ENCODE measurements at places on chromosomes 7 and 10.
A peak's percentile ranks its signal among the peaks of the same experiment; 100 is the strongest.

DNA sequence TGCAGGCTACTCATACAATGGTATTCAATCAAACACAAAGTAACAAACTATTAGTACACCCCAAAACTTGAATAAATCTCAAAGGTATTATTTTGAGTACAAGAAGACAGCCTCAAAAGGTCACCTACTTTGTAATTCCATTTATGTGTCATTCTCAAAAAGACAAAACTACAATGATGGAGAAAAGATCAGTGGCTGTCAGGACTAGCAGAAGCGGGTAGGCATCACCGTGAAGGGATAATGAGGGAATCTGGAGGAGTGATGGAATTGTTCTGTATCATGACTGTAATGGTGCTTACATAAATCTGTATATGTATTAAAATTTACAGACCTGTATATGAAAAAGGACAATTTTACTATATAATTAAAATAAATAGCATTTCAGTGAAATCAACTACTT lies 37.0 kb downstream of the COG5 start:
- no peak for DNase-seq

DNA sequence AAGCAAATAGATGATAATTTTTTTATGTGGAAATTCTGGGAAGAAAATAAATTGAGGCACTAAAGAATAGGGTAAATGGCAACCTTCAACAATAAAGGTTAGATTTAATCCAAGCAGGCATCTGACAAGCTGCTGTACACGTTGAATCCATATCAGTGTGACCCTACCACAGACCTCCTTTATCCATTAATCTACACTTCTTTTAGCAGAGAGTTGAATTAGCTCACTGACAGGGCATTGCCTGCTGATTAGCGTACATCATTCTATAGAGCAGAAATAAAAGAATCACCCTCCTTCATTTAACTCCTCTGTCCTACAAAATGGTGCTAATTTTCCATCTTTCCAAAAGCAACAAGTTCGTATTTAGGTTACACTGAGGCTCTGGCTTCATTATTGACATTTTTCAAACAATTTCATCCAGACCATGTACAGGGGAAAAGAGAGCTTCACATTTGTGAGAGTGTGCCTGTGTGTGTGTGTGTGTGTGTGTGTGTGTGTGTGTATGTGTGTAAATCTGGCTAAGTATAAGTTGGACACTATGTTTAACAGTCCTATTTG lies 356.0 kb downstream of the TFEC start:
- no peak for DNase-seq

DNA sequence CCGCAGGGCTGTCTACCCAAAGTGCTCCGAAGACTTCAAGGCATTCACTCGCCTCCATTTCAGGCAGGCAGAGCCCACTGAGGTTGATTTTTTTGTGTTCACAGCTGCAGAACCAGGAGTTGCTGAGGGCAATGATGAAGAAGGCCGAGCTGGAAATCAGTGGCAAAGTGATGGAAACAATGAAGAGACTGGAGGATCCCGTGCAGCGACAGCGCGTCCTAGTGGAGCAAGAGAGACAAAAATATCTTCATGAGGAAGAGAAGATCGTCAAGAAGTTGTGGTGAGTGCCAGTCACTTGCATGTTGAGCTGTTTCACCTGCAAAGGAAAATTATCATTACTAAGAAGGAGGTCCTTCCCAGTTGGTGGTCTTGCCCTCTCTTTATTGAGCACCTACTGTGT lies 210.5 kb downstream of the ARHGAP21 start:
- DNase-seq, result peak; percentile 40

DNA sequence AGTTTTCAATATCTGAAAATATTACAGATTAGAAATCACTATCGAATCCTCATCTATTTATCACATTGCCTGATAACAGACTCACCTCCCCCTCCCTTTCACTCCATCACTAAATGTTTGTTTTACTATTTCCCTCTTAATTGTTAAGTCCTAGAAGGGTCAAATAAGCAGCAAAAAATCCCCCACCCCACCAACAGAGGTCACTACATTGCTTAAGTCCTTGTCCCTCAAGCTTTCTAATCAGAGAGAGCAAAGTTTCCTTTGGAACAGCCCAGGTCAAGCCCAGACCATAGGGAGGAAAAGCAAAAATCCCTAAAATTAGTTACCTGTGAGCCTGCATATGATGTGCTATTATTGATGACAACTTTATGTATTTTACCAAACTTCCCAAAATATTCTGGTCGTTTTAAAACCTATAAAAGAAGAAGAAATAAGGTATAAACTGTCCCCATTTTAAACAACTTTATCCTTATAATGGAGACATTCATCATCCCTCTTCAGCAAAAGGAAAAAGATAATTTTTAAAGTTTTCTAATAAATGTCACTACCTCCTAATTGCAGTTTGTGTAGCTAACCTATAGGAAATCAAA lies 95.0 kb downstream of the CNOT4 start:
- DNase-seq, result peak; percentile 44

GRCh38 chr7:73520673-73521635 lies 1.1 kb downstream of the BAZ1B start:
- DNase-seq, result peak; percentile 40

- no peak for DNase-seq
Observed at GRCh38 chr7:55052741-55053427, 34.1 kb downstream of the EGFR start.

DNA sequence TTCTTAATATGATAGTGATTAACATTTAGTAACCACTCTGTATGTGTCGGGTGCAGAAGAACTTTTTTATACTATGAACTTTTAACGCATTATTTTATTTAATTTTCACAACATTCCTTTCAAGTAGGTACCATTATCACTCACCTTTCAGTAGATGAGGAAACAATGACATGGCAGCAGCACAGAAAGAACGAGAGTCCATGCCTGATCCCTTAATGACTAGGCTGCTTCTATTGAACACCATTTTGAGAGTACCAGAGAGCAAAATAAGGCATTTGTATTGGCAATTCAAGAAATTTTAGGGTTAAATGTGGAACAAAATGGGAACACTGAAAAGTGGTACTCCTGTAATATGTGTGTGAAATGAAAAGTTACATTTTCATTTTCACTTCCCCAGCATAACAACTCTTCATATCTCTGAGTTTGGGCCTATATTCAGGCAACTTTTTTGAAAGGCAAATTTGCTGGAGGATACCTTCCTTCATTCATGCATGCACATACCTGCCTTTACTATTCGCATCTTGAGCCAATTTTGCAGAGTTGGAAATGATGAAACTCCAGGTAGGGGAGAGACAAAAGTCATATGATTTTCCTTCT lies 12.8 kb downstream of the LRRN3 start:
- DNase-seq, result no peak

GRCh38 chr10:60098677-60099601 lies 192.6 kb upstream of the CCDC6 start:
- no peak for DNase-seq

DNA sequence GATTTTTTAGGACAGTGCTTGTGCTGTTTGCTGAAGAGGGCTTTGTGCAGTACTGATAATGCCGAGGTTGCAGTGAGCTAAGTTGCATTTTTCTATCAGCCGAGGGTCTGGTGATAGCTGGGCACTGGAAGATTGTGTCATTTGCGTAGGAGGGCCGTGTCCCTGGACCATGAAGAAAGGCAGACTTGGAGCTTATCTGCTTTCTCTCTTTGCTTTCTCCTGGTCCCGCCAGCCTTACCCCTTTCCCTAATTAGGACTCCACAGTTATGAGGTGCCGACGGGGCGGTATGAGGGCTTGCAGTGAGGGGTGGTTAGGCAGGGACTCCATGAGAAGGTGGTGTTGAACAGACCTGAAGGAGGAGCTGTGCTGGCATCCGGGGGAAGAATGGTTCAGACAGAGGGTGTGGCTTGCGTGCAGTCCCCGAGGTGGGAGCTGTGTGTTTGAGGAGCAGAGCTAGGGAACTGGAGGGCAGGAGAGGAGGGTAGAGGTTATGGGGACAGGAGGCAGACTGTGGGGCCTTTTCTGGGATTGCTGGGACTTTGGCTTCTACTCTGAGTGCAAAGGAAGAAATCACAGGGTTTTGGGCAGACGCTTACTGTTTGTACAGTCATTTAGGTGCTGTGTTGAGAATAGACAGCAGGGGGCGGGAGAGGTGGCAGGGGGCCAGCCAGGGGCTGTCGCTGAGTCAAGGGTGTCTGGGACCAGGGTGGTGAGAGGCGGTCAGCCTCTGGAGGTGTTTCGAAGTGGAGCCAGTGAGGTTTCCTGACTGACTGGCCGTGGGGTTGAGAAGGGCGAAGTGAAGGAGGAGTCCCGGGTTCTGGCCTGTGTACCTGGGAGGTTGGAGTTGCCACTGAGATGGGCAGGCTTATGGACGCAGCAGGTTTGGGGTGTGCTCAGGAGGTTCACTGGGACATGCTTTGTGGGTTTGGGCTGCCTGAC lies 43.4 kb downstream of the PRF1 start:
- peak; percentile 63 for DNase-seq

GRCh38 chr10:15361131-15361530 lies 10.0 kb downstream of the FAM171A1 start:
- DNase-seq, result no peak

- DNase-seq, result no peak
Observed at GRCh38 chr7:88522771-88523293, 216.1 kb upstream of the STEAP4 start.

- peak; percentile 41 for DNase-seq
Observed at GRCh38 chr10:484925-485661, 204.4 kb downstream of the DIP2C start.

DNA sequence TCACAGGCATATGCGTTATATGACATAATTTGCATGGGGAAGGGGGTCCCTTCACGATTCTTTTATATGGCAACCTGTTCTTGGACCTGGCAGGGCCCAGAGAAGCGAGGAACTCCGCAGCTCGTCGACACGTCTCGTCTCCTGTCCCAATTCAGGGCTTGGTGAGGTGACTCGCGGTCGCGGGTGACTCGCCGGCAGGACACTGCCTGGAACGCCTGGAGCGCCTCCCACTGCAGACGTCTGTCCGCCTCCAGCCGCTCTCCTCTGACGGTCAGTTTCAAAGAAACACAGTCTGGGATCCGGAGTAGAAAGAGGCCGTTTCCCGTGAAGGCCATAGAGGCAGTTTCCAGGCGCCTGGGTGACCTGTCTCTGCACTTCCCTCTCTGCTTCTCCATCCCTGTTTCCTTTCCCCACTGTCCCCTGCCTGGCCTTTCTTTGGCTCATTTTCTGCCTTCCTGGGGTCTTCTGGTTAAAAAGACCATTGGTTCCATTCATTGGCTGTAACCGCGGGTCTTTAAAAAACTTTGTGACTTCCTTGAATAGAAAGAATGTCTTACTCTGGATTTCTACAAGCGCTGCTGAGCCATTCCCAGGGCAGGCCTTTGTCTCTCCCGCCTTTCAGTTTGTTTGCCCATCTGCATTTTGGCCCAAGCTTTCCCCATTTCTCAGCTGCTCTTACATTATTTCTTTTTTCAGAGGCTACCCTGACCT lies 1.2 kb downstream of the UPP1 start:
- DNase-seq, result no peak

DNA sequence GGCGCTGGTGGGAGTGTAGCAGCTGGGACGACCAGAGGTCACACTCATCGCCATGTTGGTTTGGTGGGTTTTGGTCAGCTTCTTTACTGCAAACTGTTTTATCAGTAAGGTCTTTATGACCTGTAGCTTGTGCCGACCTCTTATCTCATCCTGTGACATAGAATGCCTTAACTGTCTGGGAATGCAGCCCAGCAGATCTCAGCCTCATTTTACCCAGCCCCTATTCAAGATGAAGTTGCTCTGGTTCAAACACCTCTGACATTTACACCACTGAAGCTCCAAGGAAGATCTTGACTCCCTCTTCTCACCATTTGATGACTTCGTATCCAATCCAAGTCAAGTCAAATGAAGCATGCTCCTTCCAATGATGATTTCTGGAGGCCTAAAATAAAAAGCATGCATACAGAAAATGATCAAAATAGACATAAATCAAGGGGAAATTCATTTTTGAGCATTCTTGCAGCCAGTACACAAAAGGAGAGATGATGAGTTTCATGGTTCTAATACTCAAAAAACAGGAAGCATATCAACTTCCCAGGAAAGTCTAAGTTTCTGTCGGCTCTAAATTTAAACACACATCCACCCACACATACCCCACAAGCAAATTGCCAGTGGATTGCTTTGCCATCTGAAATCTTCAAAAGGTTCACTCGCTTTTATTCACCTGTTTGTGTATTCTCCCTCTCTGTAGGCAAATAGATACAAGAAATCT lies 2.4 kb upstream of the PSMG3 start:
- DNase-seq, result no peak

GRCh38 chr10:131636841-131637724 lies 263.7 kb upstream of the PPP2R2D start:
- no peak for DNase-seq

DNA sequence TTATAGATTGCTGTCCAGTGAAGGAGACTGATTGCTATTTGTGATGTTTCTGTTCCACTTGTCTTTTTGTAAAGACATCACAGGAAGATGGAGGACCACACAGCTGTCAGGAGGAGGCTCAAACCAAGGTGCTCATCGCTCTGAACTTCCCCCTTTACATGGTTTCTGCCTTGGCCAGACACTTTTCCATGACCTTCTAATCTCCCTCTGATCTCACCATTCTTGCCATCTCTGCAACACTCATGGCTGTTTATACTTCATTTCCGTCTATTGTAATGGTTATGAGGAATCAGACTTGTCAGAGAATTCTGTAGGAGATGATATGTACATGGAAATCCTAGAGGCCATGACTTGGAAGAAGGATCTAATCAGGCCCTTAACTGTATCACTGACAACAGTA lies 1.7 kb upstream of the TAS2R5 start:
- DNase-seq, result no peak

DNA sequence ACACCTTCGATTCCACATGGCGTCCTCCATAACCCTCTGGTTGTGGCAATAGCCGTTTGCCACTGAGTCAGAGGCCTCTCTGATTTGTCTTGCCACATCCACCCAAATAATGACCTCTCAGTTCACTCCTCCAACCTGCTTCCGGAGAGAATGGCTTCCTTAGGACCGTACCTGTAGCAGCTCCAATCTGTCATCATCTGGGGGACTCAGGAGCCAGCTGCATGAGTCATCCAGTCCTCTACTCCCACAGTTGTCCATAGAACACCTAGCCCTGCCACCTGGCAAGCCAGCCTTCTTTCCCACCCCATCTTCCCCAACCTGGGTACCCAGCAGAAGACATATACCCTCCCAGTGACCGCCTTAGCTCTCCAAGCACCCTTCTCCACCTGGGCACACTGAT lies 64.4 kb upstream of the MXI1 start:
- DNase-seq, result no peak

DNA sequence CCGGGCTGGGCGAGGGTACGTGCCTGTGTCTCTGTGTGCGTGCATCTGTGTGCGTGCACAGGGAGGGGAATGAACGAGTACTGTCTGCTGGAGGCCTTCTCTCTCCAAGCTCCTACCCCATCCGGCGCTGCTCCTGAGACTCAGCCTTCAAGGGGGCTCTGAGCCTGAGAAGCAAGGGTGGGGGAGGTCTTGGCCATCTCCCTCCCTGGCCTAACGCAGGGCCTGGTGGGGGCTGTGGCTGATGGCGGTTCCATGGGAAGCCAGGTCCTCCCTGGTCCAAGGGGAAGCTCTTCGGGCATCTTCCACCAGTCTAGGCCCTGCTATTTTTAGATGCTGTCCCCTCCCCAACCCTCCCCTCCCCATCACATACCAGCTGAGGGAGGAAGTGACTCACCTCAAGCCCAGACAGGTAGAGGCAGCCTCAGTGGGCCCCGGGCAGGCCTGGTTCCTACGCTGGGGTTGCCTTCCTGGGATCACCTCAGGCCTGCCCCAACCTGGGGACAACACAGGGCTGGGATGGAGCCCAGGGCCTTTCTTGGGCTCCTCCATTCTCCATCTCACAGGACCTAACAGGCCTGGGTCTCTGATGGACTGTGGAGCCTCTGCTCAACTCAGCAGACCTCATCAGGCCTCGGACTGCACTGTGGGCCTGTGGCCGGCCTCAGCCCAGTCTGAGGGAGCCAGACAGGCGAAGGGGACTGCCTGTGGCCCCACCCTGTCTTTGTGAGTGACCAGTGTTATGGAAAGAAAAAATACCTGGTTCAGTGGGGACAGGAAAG lies 32.2 kb downstream of the DNAJB12 start:
- DNase-seq, result no peak
